ENCODE measurements at places on chromosomes 11 and 22. TPM values are rescaled to one million over a fixed set of nuclear protein-coding genes. Genes with fewer than 3 reads are reported as not detected.

ARHGAP32 gene
- total RNA-seq, result 13.0 TPM

LINC01488 gene
- not detected for total RNA-seq

C11orf91 gene
- total RNA-seq, result not detected

- H3K4me1 ChIP-seq, result no peaks in the 10 kb centered on the region
- no peak overlapping the region for H3K27ac ChIP-seq
- no peaks in the 10 kb centered on the region for H3K36me3 ChIP-seq
These were observed 52.4 kb downstream of the SYTL2 start for GRCh38 chr11:85758480-85759039.

GRCh38 chr11:116953530-116954285 lies 116.3 kb upstream of the APOA1 start:
- no peak overlapping the region for H3K4me3 ChIP-seq
- no peak overlapping the region for H3K27ac ChIP-seq
- H3K4me1 ChIP-seq, result no peaks in the 10 kb centered on the region
- H3K27me3 ChIP-seq, result no peaks in the 10 kb centered on the region
- peaks cover 35% of the 10 kb centered on the region for H3K36me3 ChIP-seq
- DNase-seq, result no peak

GRCh38 chr22:41781507-41781906 lies 19.0 kb upstream of the CCDC134 start:
- H3K27ac ChIP-seq, result no peak overlapping the region
- DNase-seq, result no peak
- H3K27me3 ChIP-seq, result no peaks in the 10 kb centered on the region
- H3K4me3 ChIP-seq, result no peak overlapping the region
- H3K36me3 ChIP-seq, result no peaks in the 10 kb centered on the region

GRCh38 chr11:57307666-57308270 lies 17.0 kb downstream of the TNKS1BP1 start:
- peaks cover 4% of the 10 kb centered on the region for H3K36me3 ChIP-seq
- H3K27me3 ChIP-seq, result no peaks in the 10 kb centered on the region
- no peak overlapping the region for H3K27ac ChIP-seq
- peaks cover 53% of the 10 kb centered on the region for H3K4me1 ChIP-seq

- H3K27me3 ChIP-seq, result no peaks in the 10 kb centered on the region
- H3K4me3 ChIP-seq, result no peak overlapping the region
- DNase-seq, result no peak
- no peaks in the 10 kb centered on the region for H3K36me3 ChIP-seq
These were observed 10.9 kb downstream of the KMT5B start for GRCh38 chr11:68202165-68202564.

- H3K27ac ChIP-seq, result no peak overlapping the region
- peak overlapping the region; percentile 31 for H3K4me3 ChIP-seq
- peaks cover 26% of the 10 kb centered on the region for H3K4me1 ChIP-seq
- no peaks in the 10 kb centered on the region for H3K36me3 ChIP-seq
These were observed 4.3 kb upstream of the LMO1 start for GRCh38 chr11:8267831-8268529.

DNA sequence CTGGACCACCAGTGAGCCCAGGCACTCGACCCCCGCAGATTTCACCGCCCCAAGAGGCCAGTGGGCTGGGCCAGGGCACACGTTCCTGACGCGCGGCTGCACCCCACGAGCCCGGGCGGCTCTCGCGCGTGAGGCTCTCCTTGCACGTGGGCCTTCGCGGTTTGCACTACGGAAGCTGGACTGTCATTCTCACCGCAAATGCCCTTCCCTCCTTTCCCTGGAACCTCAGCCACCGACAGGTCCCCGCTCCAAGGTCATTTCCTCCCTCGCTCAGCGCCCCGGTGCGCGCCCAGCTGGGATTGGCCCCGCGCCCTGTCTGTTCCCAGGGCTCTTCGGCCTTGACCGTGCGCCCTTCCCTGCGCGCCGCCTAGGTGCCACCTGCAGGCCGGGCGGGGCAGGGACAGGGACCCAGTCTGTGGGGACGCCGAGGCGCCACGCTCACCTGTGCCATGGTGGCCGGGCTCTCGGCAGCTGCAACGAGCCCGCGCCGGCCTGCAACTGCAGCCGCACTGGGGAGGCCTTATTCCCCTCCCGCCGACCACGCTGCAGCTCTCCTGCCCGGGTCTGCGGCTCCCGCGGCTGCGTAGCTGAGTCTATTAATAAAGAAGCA lies 2.1 kb upstream of the CPT1A start:
- H3K4me3 ChIP-seq, result peak overlapping the region; percentile 85
- DNase-seq, result peak; percentile 84
- H3K27ac ChIP-seq, result peak overlapping the region; percentile 98
- no peaks in the 10 kb centered on the region for H3K36me3 ChIP-seq

GRCh38 chr11:11250470-11250869 lies 102.6 kb downstream of the CSNK2A3 start:
- H3K36me3 ChIP-seq, result no peaks in the 10 kb centered on the region
- H3K4me3 ChIP-seq, result no peak overlapping the region
- H3K27me3 ChIP-seq, result no peaks in the 10 kb centered on the region
- no peak overlapping the region for H3K27ac ChIP-seq
- no peaks in the 10 kb centered on the region for H3K4me1 ChIP-seq

GRCh38 chr11:68840661-68841653 lies 759 bp downstream of the CPT1A start:
- no peaks in the 10 kb centered on the region for H3K27me3 ChIP-seq
- peak overlapping the region; percentile 95 for H3K27ac ChIP-seq
- H3K4me3 ChIP-seq, result peak overlapping the region; percentile 89
- no peaks in the 10 kb centered on the region for H3K36me3 ChIP-seq

DNA sequence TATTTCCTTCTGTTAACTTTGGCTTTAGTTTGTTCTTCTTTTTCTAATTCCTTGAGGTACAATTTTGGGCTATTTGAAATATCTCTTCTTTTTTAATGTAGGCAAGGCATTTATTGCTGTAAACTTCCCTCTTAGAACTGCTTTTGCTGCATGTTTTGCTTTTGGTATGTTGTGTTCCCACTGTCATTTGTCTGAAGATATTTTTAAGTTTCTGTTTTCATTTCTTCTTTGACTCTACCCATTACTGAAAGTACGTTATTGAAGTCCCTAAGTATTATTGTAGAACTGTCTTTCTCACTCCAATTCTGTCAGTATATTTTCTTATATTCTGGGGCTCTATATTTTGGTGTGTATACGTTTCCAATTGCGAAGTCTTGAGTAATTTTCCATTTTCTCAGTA lies 77.9 kb downstream of the KCNQ1OT1 start:
- H3K27ac ChIP-seq, result no peak overlapping the region
- no peak overlapping the region for H3K4me3 ChIP-seq
- H3K36me3 ChIP-seq, result no peaks in the 10 kb centered on the region

- H3K27ac ChIP-seq, result no peak overlapping the region
- peak; percentile 15 for DNase-seq
- peaks cover 14% of the 10 kb centered on the region for H3K4me1 ChIP-seq
- H3K4me3 ChIP-seq, result no peak overlapping the region
- no peaks in the 10 kb centered on the region for H3K27me3 ChIP-seq
These were observed 5.8 kb downstream of the USP35 start for GRCh38 chr11:78194490-78194889.

DNA sequence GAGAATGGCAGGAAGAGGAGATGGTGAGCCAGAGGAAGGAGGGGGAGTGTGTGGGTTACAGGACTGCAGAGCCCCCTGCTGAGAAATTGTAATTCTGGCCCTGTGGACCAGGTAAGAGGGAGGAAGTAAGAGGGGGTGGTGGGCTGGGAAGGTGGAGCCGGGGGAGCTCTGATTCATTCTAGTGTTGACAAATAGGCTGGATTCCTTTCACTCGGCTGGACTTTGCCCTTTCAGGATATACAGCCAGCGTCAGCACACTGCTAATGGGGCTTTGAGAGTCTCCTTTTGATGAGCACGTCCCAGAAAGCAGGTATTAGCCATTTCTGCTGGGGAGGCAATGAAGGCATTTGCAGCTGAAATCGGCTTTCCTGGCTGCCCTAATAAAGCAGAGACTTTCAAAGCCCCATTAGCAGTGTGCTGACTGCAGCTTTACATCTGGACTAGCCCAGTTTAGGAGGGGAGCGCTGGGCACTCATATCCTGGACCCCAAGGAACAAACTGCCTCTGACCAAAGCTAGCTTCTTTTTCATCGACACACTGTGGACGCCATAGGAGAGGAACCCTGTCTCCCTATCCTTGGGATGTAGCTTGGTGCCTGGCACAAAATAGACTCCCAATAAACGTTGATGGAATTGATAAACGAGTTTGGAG lies 44.8 kb upstream of the CADM1 start:
- H3K36me3 ChIP-seq, result no peaks in the 10 kb centered on the region
- H3K27ac ChIP-seq, result no peak overlapping the region

DNA sequence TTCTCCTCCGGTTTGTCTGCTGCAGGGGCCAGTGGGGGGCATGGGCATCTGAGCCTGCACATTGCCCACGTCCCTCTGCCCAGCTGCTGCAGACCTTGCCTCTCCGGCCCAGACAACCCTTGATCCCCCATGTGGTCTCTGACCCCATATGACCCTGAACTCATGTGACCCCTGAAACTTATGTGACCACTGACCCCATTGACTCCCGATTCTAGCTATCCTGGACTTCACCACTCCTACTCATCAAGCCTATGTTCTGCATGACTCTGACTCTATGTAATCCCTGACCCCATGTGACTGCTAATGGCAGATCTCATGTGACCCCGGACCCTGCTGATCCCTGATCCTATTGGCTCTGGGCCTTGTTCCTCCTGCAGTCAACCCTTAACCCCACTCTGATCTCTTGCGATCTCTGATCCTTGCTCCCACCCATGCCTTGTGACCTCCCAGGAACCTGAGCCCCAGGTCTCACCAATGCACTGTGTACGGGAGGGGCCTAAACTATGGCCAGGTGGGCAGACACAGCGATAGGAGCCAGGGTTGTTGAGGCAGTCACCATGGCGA lies 5.7 kb downstream of the LTBP3 start:
- no peak for DNase-seq
- peaks cover 11% of the 10 kb centered on the region for H3K36me3 ChIP-seq
- peaks cover 32% of the 10 kb centered on the region for H3K4me1 ChIP-seq
- H3K27ac ChIP-seq, result no peak overlapping the region
- H3K4me3 ChIP-seq, result no peak overlapping the region

DNA sequence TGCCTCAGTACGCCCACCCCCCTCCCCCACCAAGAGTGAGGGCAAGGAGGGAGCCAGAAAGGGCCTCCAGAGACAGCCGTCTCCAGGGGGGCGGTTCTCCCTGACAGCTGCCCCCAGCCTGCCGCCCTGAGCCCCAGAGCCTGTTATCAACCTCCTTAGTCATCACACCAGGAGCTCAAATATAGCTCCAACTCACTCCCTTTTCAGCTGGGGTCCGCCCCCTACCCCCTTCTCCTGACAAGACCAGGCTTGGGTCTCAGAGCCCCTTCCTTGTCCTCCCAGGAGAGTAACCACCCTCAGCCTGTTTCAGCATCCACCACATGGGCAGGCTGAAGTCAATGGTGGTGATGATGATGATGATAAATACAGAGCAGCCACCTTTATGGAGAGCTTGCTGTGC lies 2.5 kb upstream of the INPP5J start:
- no peak overlapping the region for H3K27ac ChIP-seq
- H3K4me3 ChIP-seq, result no peak overlapping the region
- DNase-seq, result no peak
- no peaks in the 10 kb centered on the region for H3K27me3 ChIP-seq

DNA sequence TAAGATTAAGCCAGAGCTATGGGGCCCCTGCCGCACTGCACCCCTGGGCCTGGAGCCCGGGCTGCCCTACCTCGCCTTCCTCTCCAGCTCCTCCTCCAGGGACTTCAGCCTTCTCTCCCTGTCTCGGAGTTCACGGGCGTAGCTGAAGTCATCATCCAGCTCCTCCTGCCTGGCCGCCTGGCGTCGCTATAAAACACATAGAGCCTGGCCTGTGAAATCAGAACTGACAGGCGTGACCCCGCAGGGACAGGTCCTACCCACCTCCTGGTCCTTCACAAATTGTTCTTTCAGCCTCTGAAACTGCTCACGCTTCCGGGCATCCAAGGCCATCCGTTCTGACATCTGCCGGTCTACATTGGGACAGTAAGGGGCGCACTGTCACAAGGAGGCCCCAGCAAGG lies 20.8 kb downstream of the TUBGCP6 start:
- H3K4me1 ChIP-seq, result peaks cover 13% of the 10 kb centered on the region
- H3K4me3 ChIP-seq, result no peak overlapping the region
- H3K36me3 ChIP-seq, result peaks cover 90% of the 10 kb centered on the region
- no peak overlapping the region for H3K27ac ChIP-seq
- no peak for DNase-seq
- no peaks in the 10 kb centered on the region for H3K27me3 ChIP-seq

GRCh38 chr11:43868852-43869567 lies 11.6 kb upstream of the ALKBH3 start:
- no peaks in the 10 kb centered on the region for H3K4me1 ChIP-seq
- no peak overlapping the region for H3K27ac ChIP-seq
- H3K4me3 ChIP-seq, result no peak overlapping the region
- H3K27me3 ChIP-seq, result no peaks in the 10 kb centered on the region
- DNase-seq, result no peak

DNA sequence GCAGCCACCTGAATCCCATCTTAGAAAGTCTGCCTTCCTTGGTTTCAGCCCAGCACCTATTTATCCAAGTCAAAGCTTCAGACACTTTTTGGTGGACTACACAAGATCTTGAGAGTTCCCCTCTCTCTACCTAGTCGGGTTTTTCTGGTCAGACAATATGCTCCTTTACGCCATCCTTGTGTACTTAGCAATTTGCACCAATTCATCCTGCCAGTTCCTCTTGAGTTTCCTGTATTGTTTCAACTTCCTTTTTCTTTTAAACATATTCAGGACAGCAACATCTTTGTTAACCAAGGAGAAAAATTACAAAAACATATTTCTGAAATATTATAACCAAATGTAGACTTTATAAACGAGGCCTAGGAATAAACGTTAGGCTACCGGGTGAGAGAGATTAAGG lies 368.2 kb upstream of the CADM1 start:
- no peaks in the 10 kb centered on the region for H3K4me1 ChIP-seq
- no peak overlapping the region for H3K4me3 ChIP-seq
- H3K27ac ChIP-seq, result no peak overlapping the region
- no peaks in the 10 kb centered on the region for H3K36me3 ChIP-seq
- no peaks in the 10 kb centered on the region for H3K27me3 ChIP-seq
- DNase-seq, result no peak

DNA sequence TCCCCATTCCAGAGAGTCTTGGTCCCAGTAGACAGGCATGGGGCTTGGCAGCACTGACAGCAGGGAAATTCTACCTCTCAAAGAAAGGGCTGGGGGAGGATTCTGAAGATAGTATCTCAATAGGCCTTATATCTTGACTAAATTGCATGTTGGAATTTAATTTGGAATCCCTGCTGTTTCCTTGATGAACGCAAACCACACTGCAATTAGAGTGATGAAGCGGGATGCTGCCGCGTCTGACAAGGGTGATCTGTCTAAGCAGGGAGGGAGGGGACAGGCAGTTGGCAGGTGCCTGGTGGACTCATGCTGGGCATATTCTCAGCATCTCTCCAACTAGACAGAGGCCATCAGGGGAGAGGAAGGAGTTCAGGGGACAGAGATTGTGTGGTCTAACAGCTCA lies 48.4 kb downstream of the COMMD9 start:
- no peaks in the 10 kb centered on the region for H3K4me1 ChIP-seq
- no peak overlapping the region for H3K4me3 ChIP-seq
- no peaks in the 10 kb centered on the region for H3K36me3 ChIP-seq
- no peaks in the 10 kb centered on the region for H3K27me3 ChIP-seq
- DNase-seq, result no peak

DNA sequence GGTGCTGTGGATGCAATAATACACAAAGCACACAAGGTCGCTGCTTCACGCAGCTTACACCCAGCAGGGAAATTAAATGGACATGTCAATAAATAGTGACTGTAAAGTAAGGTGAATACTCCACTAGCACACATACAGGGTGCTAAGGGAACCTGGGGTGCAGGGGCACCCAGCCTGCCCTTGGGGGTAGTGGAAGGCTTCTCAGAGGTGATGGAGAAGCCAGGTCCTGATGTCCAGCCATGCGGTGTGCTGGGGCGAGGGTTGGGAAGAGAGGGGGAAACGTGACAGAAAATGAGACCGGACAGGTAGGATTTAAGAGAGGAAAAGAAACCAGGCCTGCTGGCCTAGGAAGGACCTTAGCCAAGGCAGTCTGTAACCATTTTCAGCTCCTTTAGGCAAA lies 200.5 kb downstream of the GRIK4 start:
- H3K27ac ChIP-seq, result no peak overlapping the region
- no peak overlapping the region for H3K4me3 ChIP-seq
- H3K36me3 ChIP-seq, result no peaks in the 10 kb centered on the region

Measured in sigmoid colon (tissue), 7 donors.